Frontal cortex (tissue), 4 donors: ENCODE measurements at places on chromosomes 11 and 22. TPM values are rescaled to one million over a fixed set of nuclear protein-coding genes. Genes with fewer than 3 reads are reported as not detected.

DNA sequence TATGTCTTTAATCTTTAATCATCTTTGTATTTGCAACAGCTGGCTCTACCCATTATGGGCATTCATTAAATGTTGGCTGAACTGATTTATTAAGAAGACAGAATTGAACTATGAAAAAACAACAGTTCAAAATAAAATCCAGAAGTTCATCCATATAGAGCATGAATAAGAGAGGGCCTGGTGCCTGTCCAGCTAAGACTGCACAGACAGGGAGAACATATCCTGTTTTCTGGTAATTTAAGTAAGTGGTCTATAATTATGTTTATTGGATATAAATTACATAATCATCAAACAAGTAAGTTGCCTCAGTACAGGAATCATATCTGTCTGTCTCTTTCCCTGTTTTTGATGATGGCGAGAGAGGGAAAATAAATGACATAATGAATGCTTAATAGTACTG lies 137.2 kb downstream of the RBFOX2 start:
- DNase-seq: no peak

DNA sequence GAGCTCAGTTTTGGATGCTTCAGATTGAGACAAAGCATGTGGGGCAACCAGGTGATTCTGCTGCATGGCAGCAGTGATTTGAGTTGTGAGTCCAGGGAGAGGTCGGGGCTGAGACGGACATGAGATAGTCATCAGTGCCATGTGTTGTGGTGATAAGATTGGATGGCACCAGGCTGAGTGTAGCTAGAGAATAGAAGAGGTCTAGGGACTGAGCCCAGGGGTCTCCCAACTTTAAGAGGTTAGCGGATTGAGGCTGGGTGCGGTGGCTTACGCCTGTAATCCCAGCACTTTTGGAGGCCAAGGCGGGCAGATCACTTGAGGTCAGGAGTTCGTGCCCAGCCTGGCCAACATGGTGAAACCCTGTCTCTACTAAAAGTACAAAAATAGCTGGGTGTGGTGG lies 6.3 kb upstream of the CTSD start:
- no peak for DNase-seq

DNA sequence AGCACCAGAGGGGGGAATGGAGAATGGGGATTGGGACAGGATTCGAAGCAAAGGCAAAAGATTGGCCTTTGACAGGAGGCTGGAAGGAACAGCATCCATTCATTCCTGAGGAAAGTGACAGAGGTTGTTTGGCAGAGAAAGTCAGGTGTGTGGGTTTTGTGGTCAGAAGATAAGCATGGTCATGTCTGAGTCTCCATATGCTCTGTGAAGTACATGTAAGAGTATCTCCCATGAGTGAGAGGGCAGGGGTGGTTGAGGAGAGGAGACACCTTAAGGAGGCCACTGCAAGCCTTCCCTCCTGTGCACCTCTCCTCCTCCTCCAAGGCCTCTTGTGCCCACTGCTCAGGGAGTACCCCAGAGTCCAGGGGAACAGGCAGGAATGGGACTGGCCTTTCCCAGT lies 1.9 kb upstream of the NLRP10 start:
- no peak for DNase-seq

GRCh38 chr11:63770763-63771162 lies 2.2 kb upstream of the ZFTA start:
- no peak for DNase-seq

DNA sequence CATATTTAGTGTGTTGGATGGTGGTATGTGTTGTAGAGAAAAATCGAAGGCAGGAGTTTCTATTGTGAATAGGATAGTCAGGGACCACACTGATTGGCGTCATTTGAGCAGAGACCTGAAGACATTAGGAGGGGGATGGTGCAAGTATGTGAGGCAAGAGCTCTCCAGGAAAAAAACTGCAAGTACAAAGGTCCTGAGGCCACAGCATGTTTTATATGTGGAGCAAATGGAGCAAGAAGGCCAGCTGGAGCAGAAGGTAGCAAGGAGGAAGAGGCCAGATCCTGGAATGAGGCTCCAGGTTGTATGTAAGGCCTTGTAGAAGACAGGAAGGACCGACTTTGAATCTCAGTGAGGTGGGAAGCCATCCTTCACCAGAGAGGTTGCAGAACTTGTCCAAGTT lies 14.2 kb upstream of the MICALL1 start:
- DNase-seq: no peak

Gene EIF3M
- 148 TPM for total RNA-seq

Gene CCDC116
- total RNA-seq: not detected

Gene KIF18A
- total RNA-seq: 4.9 TPM

Gene SCARF2
- 1.6 TPM for total RNA-seq

DNA sequence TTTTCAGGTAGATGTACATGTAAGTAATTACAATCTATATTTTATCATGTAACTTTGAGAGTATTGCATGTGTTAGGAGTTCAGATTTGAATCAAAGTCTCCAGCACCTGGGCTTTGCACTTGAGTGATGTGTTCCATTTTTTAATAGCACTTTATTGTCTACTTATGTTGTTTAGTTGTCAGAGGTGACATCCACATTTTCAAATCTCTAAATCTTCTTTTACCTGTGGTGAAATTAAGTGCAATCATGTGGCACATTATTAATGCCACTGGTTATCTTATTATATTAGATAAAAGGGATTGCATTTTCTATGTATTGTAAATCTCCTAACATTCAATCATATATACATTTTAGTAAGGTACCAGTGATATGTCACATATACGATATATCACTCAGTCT lies 333.4 kb downstream of the AASDHPPT start:
- DNase-seq: no peak
